Amygdala (tissue), 56 donors: ENCODE measurements at places on chromosomes 3 and 15.

- no peak for DNase-seq
These were observed 12.8 kb upstream of the MTMR10 start for GRCh38 chr15:31004220-31004733.

DNA sequence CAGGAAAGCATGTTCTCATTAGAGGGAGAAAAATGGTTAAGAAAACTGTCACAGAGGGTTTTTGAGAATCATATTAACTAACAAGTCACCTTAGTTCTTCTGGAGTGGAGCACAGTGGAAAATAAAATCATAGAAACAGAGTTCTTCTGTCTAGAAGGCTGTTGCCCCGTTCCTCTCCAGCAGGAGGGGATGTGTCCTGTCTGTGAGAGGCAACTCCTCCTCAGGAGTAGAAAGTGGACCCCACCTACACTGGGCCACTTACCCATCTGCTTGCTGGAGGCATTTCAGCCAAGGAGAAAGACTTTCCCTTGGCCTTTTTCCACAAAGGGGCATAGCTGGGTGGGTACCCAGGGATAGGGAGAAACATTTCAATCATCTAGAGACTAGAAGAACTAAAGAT, 106.6 kb downstream of the SSR3 start:
- no peak for DNase-seq

GRCh38 chr15:70244978-70245542, 147.3 kb upstream of the TLE3 start:
- no peak for DNase-seq

DNA sequence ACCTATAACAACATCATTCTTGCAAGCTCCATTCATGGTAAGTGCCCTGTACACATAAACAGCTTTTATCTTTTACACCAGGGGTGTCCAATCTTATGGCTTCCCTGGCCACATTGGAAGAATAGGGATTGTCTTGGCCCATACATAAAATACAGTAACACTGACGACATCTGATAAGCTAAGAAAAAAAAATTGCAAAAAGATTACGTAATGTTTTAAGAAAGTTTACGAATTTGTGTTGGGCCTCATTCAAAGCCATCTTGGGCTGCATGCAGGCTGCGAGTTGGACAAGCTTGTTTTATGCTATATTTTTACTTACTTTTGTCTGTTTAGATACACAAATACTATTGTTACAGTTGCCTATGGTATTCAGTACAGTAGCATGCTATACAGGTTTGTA, 31.6 kb downstream of the ZNF654 start:
- DNase-seq, result no peak

DNA sequence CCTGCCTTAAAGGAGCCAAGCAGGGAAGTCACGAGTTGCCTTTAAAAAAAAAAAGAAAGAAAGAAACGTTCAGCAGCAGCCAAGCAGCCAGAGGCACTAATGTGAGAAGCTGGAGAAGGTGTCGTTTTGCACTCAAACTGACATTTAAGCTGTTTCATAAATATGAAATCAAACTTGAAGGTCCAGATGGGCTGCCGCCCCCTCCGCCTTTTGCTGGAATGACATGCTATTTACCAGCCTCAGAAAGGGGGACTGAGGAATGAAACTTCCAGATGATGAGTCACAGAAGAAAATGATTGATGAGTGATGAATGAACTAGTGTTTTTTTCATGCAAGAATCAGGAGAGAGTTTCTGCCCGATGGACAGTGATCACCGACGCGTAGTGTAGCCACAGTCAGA, 396.8 kb downstream of the IGSF11 start:
- peak; percentile 69 for DNase-seq

DNA sequence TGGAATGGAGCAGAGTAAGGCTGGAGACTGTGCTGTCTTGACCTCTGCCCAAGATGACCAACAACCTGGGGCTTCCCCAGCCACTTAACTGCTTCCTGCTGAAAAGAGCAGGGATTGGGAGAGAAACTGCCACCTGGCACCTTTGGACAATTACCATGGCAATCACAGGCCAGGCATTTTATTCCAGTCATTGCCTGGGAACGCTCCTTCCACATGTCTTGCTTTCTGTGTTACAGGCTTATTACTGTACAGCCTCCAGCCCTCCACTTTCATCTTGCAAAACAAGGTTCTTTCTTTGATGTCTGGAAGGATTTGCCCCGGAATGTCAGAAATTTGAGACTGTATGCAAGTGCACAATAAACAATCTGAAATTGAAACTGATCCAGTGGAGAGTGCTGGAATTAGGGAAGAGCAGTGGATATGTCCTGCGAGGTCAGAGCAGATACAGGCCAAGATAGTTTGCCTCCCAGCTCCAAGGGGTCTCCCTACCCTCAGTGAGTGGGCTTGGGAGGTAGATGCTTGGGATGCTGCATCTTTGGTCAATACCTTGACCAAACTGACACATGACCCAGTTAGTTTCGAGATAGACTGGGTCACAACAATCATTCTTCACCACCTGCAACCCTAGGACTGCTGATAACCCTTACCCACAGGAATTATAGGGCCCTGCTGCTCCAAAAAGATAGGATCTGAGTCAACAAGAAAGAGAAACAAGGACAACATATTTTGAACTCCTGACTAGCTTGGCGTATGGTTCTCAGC, 2.7 kb downstream of the PPP1R14D start:
- DNase-seq, result no peak

DNA sequence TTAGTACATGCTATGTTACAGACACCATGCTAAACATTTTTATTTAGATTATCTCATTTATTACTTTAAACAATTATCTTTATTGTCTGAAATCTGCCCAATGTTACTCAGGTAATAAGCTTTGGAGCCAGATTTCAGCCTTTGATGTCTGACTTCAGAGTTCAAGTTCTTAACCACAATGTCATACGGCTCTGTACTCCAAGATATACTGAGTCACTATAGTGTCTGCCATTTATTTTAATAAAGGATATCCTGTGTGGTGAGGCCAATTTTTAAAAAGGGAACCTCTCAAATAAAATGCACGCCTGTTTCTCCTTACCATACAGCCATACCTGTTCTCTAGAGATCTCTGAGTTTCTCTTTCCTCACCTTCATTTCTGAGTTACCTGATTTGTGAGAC, 193.1 kb downstream of the EPHA3 start:
- no peak for DNase-seq

DNA sequence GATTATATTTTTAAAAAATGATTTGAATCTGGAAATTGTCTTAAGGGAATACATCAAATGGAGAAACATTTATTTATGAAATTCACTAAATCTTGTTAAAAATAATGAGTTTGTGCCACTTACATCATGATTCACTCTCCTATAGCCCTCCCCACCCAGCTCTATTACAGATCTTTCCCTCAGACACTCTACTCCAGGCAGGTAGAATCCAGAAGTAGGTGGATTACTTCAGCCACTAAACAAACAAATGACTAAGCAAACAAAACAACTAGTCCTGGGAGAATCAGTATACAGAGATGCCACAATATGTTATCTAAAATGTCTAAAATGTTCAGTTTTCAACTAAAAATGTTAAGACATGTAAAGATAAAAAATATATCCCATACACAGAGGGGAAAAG, 608.1 kb upstream of the UBE2E2 start:
- no peak for DNase-seq

GRCh38 chr15:63530752-63531299, 26.4 kb downstream of the USP3 start:
- DNase-seq, result no peak
